CD4-positive, alpha-beta T cell treated with Interleukin-10 for 1 hour (primary cell): ENCODE measurements at places on chromosomes 5 and 9.

GRCh38 chr5:139104577-139105276 is 93.4 kb downstream of the SIL1 start:
- DNase-seq: no peak

- no peak for DNase-seq
Measured at GRCh38 chr5:181109489-181110013, 21.4 kb downstream of the OR2V1 start.

DNA sequence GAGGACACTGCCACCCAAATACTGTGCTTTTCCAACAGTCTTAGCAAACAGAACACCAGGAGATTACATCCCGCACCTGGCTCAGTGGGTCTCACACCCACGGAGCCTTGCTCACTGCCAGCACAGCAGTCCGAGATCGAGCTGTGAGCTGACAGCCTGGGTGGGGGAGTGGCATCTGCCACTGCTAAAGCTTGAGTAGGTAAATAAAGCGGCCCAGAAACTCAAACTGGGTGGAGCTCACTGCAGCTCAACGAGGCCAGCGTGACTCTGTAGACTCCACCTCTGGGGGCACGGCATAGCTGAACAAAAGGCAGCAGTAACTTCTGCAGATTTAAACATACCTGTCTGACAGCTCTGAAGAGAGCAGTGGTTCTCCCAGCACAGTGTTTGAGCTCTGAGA is 28.8 kb downstream of the EPB41L4A start:
- no peak for DNase-seq

GRCh38 chr5:61407706-61408270 is 75.7 kb downstream of the ZSWIM6 start:
- DNase-seq: no peak

DNA sequence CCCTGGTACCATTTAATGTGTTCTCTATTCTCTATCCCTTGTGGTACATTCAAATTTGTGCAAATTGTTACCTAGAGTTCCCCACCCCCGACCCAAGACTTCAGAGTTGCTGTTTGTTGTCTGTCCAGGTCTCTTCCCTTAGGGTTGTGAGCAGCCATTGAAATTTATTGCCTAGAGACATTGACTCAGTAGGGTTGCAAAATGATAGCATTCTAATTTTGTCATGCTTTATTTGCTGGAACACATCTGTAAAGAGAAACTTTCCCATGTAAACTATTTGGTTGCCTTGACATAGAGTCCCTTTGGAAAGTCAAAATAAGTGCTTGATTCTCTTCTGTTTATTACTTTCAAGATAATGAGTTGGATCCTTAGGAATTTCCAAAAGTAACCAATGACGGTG is 91.7 kb upstream of the KLF9 start:
- DNase-seq: no peak

DNA sequence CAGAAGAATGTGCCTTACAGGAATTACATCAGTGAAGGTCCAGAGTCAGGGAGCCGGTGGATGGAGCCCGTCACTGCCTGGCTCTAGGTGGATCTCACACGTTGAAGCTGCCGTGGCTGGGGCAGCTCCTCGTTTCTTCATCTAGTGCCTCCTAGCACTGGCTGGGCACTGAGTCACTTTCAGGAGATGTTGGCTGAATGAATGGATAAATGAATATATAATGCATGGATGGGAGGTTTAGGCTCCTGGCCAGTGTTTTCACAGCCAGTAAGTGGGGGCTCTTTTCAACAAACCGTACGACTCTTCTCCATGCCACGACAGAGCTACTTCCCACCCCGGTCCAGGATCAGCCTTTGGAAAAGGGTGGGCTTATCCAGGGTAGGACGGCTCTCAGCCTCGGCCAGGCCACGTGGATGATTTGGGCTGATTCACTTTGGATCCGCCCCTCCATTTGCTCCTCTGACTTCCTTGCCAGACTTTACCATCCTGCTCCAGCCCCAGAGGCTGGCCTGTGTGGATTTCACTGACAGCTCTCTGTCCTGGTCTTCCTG is 1.3 kb upstream of the SH3PXD2B start:
- DNase-seq: no peak

- DNase-seq: no peak
Measured at GRCh38 chr5:67028371-67028770, 168.2 kb downstream of the CD180 start.

GRCh38 chr5:66741394-66741793 is 145.2 kb downstream of the MAST4 start:
- DNase-seq: no peak

GRCh38 chr9:128125580-128126354 is 1.8 kb downstream of the PTGES2 start:
- DNase-seq: no peak

- peak; percentile 21 for DNase-seq
Measured at GRCh38 chr5:146447734-146448380, 724 bp downstream of the TCERG1 start.

DNA sequence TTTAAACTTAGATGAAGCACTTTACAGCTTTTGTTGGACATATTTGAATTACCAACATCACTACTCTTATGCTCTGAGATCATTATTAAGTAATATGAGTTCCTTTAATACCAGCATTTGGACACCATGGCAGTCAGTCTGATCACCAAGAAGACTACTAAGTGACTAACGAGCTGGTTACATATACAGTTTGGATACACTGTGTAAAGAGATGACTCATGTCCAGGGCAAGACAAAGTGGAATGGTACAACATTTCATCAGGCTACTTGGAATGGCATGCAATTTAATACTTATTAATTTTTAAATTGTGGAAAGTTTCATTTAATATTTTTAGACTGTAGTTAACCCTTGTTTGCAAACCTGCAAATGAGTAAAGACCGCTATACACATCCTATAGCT is 237.4 kb upstream of the PRDM9 start:
- no peak for DNase-seq

DNA sequence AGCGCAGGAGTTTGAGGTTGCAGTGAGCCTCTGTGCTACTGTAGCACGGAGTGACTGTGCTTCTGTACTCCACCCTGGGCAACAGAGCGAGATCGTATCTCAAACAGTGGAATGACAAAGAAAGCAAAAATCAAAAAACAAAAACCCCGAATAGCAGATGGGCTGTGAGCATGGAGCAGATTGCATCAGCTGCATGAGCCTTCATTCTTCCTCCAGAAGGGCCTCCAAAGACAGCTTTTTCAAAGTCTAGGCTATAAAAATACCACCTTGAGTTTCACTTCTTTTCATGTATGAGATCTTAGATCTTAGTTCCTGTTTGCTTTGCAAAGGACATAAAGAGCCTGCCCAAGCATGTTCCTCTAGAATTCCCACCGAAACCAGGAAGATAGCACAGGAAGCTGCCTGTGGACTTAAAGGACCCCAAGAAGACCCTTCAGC is 15.0 kb upstream of the HSPB3 start:
- DNase-seq: peak; percentile 1

- no peak for DNase-seq
Measured at GRCh38 chr5:38403877-38404635, 145.7 kb downstream of the EGFLAM start.

DNA sequence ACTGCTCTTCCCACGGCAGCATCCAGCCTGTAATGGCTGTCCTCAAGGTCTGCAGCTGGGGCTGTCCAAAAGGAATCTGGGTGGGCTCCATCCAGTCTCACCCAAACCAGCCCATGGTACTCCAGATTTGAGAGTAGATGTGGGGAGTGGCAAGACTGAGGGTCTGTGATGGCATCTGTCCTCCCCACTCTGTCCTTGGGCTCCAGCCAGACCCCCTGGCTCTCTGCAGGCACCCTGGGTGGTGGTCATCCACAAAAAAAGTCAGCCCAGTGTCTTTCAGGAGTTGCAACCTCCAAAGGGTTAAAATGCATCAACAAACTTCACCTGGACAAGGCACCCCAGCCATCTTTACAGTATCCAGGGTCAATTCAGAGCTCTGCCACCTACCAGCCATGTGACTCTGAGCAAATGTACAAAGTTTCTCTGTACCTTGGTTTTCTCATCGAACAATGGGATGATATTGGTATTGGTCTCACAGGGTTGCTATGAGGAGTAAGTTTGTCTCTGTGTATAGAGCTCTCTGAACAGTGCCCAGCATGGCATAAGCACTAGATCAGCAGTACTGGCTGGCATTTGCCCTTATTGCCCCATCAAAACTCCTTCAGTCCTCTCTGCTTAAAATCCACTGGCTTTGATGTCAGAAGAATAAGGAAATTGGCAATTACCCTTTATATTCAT is 7.3 kb upstream of the S1PR3 start:
- DNase-seq: no peak

DNA sequence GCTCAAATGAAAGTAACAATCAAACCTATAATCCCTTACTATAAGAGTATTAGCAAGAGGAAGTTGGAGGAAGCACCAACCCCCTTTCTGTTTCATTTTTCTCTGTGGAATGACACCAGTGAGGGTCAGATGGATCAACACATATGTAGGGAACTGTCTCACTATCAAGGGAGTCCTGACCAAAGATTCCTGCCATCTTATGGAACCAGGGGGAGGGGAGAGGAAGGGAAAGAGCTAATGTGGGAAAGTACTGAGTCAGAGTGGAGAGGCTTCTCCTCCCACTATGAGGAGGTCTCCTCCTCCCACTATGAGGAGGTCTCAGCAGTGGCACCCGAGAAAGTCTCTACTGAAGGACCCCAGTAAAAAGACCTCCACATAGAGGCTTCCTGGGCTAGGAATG is 73.3 kb upstream of the PCSK1 start:
- DNase-seq: no peak

DNA sequence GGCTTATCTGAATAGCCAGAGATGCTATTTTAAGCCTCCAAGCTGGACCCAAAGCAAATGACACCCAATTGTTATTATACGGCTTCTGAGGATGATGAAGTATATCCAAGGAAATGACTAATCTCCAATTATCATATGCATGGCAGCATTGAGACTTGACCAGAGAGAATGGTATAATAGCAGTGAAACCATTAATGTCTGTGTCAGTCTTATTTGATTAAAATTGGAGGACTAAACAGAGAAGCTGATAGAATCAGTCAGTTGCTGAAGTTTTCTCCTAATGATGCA is 200.5 kb downstream of the EFNA5 start:
- no peak for DNase-seq

DNA sequence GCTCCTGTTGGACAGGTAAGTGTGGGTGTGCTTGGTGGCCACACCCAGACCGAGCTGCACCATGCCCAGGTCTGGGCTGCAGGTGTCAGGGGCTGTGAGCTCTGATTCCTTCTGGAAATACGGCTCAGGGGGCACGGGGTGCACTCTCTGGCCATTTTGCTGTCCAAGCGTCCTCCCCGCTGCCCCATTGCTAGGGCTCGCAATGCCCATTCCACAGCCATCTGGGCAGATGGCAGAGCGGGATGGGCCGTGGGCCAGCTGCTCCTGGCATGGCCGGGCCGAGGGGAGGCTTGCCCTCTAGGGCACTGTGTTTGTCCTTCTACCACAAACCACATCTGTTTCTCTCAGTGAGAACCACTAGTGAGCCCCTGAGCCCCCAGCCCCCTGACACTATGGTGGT is 67.9 kb upstream of the RXRA start:
- DNase-seq: no peak

DNA sequence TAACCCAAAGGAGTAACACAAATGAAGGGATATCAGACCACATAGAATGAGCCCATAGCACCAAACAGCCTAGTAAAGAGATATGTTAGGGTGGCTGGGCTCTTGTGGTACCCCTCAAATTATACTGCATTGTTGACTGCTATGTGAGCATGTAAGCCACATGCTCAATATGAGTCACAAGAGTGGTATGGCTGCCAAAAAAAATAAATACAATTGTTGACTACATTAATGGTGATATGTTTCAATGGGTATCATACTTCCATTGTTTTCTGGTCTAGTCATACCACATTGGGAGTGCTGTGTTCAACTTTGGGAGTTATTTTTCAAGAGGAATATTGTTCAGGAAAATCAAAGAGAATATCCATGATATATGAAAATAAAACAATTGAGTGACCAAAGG is 162.4 kb upstream of the PIK3R1 start:
- no peak for DNase-seq

DNA sequence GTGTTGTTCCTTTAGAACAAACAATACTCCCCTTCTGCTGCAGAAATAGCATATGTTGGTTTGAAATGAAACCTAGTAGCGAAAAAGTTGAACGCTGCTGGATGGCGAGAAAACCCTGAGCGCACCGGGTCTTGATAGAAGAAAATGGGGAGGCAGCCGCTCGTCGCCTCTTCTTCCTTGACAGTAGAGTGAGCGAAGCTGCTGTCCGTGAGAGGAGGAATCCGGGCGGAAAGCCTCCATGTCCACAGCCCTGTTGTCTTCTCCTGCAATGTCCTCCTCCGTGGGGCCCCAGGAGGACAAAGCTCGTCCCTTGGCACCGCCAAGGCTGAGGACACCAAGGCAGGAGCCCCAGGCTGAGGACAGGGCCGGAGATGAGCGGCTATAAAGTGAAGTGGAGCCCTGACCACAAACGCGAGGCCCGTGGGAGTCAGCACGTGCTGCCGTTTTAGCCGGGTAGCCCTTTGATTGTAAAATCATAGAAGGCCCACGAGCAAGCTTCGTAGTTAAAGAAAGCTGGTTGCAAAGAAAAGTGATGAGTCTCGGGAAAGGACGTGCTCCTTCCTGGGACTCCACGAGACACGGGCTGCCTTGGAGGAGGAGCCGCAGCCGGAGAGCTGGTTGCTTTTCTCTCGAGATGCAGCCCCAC is 35.6 kb downstream of the MRPL36 start:
- DNase-seq: no peak

- no peak for DNase-seq
Measured at GRCh38 chr9:108552459-108553040, 303.2 kb downstream of the ACTL7B start.

DNA sequence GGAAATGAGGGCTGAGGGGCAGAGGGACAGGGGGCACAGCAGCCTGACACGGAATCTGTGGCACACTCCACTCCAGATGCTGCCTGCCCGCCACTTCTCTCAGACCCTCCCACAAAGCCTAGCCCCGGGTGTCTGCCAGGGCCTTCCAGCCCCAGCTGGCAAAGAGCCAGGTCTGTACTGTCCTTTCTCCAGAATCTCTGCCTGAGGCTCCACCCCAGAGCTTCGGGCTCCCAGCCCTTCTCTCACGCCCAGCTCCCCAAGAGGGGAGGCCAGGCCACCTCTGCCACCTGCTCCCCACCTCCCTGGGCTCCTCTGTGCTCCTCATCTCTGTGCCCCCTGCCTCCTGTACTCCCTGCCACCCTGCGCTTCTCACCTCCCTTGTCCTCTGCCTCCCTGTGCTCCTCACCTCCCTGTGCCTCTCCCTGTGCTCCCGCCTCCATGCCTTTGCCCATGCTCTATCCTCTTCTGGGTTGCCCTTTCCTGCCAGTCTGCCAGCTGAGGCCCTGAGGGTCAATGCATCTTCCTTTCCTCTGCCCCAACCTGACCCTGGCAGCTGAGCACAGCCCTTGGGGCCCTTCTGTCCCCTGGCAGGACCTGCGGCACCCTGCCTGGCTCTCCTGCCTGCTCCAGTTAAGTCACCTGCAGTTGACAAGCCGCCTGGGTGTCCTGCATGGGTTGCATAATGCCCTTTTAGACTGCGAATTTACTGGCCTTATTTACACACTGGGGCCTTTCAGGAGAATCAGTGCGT is 36.4 kb downstream of the RASGEF1C start:
- DNase-seq: no peak
